ENCODE measurements at places on chromosomes 7 and 10.

GRCh38 chr7:144519925-144520324, 116.4 kb upstream of the NOBOX start:
- no peak for DNase-seq

GRCh38 chr7:105853931-105854419, 22.4 kb downstream of the ATXN7L1 start:
- DNase-seq = peak; percentile 57

DNA sequence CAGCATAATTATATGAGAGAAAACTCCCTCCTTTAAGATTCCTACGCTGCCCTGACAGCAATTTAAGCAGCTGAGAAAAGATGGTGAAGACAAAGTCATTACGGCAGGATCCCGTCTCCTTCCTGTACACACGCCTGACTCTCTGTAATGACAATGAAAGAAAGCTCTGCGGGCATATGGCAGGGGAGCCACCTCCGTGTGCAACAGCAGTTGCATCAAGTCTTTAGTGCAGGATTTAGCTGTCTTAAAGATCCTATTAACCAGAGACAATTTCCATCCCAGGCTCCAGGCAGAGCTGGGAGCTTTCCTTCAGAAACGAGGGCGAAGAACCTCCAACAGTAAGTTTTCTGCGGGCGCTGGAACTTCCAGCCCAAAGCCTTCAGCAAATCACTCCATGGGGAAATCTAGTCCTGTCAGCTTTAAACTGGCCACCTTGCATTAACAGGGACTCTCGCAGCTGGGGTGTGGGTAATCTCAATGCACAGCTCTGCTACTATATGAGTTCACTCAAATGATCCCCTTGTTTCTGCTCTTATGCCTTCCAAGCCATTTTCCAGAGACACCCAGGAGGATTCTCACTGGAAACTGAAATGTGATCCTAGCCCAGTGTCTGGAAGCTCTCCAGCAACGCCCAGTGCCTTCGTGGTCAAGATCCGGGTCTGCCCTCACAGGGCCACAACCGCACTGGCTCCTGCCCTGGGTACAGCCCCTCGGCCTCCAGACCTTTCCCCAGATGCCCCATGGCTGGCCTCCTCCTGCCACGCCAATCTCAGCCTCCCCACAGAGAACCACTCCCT, 74.9 kb downstream of the CTBP2 start:
- DNase-seq = no peak

- DNase-seq = no peak
These were observed 257.8 kb upstream of the IMMP2L start for GRCh38 chr7:111820121-111820520.

GRCh38 chr10:588246-589165, 101.0 kb downstream of the DIP2C start:
- no peak for DNase-seq

DNA sequence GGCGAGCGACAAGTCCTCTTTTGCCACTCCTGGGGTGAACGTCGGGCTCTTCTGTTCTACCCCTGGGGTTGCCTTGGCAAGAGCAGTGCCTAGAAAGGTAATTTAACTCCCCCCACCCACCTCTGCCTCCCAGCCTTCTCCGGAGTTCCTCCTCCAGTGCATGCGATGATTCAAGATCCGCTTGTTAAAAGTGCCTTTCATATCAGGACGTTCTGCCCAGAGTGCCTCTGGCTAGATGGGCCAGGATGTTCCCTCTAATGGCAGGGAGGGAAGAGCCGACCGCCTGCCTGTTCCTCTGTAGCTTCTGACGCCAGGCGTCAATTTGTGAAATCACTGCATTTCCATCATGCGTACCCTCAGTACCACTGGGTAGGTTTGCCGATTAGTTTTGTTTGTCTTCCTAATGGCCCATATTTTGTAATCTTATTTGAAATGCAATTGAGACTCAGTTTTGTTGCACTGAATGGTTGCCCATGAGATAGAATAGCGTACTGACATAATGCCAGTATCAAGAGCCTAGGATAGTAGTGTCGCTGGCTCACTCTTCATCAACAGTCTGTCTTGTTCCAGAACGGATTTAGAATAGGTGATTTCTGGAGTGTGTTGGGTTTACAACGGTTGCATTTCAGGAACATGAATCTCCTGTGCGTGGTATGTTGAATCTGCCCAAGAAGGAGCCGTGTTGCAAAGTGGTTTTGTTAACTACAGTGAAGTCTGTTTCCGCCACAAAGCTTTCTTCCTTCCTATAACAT, 13.5 kb downstream of the ECHDC3 start:
- DNase-seq = no peak

GRCh38 chr7:519484-520390, at the start of gene PDGFA:
Gene PDGFA, minus strand, starts transcription at chr7:519846. Its CDS starts 845 bp downstream, at chr7:519001.
- peak; percentile 65 for DNase-seq

DNA sequence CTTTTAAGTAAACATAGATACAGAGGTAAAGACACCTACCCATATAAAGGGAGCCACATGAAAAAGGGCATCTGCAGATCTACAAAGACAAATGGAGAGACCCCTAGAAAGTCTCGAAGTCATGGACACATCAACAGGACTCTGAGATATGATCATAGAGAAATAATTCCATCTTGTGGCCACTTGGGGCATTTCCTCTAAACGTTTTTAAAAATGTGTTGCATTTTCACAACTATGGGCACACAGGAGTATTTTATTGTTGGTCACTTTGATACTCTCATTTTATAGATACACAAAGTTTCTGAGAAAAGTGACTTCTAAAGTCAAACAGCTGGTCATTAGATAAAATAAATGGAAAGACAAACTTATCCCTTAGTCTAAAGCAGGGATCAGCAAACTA, 87.1 kb downstream of the CRTAC1 start:
- no peak for DNase-seq

- no peak for DNase-seq
These were observed 161.3 kb upstream of the NPVF start for GRCh38 chr7:25389489-25390106.

GRCh38 chr10:43942096-43942850, 293.6 kb upstream of the ZNF32 start:
- DNase-seq = no peak

DNA sequence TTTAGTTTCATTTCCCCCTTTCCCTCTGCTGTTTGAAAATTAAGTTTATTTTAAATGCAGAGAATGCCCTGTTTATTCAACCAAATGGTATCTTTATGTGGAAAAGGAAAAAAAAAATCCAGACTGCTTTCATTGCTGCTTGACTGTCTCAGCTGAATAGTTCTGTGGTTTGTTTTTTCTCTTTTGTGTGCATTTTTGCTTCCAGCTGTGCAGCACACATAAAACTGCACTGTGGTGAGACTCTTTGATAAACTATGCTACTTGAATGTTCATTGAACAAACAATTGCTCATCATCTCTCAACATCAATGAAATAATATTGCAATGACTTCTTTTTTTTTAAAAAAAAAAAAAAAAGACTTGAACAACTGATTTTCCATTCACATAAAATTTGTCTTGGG, 78.6 kb upstream of the GLI3 start:
- no peak for DNase-seq

DNA sequence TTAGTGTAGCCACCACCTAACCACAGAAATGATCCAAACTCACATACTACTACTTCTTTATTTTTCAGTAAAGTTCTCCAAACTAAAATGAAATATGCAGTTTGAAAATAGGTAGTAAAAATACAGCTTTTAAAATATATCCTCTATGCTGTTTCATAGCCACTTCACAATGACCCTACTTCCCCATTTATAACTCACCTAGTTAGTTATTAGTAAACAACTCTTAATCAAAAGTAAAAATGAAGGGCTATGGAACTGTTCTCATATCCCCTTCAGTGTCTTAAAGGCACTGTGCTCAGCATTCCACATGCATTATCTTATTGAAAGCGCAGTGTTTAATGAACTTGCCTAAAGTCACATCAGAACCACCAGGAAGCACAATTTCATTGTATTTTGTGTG, 43.5 kb downstream of the KMT2C start:
- no peak for DNase-seq

DNA sequence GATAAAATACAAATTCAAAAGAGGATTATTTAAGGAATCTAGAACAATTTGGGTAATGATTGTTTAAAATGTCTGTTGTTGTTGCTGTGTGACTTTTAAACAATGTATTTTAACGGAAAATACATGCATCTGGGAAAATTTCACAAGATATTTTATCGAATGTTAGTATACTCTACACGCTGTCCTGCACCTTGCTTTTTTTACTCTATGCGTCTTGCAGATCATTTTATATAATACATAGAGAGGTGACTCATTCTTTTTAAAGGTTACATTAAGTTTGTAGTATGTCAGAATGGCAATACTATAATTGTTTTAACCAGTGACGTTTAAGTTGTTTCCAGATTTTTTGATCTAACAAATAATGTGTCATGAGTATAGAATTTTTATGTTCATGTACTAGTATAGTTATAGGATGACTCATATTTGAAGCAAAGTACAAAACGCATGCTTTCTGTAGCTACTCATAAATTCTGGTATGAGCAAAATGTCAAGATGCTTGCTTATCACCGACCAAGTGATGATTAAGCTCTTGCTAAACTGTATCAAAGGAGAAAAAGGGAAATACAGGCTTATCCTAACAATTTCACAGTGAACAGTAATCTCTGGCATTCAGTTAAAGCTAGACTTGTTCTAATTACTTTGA, 4.9 kb downstream of the DKK1 start:
- no peak for DNase-seq

GRCh38 chr10:96228408-96228994, 42.9 kb downstream of the BLNK start:
- no peak for DNase-seq

GRCh38 chr10:13989616-13990015, 341.1 kb downstream of the FRMD4A start:
- no peak for DNase-seq

DNA sequence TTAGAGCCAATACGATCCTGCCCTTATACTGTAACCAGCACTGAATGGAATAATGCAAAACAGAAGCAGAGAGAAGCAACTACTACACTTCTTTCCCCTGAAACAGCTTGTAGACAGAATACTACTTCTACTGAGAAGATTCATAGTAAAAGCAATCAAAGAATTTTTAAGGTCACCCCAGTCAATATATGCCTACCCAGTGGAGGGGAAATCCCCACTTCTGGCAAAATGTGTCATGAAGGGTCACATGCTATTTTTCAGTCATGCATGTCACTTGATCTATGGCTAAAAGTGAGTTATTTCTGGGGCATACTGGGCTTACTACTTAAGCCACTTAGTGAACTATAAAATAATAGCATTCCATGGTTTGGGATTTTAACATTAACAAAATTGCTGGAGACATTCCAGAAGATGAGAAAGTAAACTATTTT, 25.6 kb downstream of the IRF5 start:
- no peak for DNase-seq

DNA sequence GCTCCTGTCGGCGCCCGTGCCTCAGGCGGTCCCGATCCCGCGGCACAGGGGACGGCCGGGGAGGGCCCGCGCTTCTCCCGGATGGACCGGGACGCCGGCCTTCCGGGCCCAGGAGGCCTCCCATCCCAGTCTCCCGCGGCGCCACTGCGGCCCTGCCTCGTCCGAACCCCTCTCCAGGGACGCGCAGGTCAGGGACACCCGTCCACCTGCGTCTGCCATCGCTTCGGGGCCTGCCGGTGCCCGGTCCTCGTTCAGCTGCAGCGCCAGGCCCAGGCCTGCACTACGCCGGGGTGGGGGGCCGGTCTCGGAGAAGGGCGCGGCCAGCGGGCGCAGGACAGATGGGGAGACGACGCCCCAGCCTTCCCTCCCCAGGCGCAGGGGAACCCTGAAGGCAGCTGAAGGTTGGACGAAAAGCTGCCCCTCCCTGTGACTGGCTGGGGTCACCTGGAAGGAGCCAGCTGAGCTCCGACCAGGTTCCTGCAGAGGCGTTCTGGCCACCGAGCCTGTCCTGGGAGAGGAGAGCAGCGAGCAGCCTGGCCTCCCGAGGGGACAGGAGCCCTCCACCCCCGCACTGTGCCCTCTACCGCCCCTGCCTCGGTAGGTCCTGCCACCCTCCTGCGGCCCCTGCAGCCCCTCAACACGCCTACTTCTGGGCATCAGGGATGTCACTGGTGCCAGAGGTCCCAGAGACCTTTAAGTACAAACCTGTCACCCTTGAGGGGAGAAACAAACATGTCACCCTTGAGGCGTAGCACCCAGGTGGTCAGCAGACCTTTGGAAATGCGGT, 84.3 kb downstream of the LANCL2 start:
- no peak for DNase-seq

- DNase-seq = no peak
These were observed 166.8 kb downstream of the ETV1 start for GRCh38 chr7:13822678-13823077.

Data from glutamatergic neuron (in vitro differentiated cells).